Left renal cortex interstitium (tissue), 4 donors: ENCODE measurements at places on chromosomes 7 and 10.

DNA sequence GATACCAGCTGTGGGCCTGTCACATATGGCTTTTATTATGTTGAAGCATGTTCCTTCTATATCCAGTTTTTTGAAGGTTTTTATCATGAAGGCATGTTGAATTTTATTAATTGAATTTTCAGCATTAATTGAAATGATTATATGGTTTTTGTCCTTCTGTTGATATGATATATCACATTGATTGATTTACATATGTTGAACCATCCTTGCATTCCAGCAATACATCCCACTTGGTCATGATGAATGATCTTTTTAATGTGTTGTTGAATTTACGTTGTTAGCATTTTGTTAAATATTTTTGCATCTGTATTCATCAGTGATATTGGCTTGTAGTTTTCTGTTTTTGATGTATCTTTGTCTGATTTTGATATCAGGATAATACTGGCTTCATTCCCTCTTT, 21.2 kb downstream of the PRSS37 start:
- no peak for DNase-seq

- no peak for DNase-seq
Observed at GRCh38 chr7:45920502-45921380, at the start of gene IGFBP3. Gene IGFBP3, minus strand, starts transcription at chr7:45921272. Its CDS starts 132 bp downstream, at chr7:45921140.

DNA sequence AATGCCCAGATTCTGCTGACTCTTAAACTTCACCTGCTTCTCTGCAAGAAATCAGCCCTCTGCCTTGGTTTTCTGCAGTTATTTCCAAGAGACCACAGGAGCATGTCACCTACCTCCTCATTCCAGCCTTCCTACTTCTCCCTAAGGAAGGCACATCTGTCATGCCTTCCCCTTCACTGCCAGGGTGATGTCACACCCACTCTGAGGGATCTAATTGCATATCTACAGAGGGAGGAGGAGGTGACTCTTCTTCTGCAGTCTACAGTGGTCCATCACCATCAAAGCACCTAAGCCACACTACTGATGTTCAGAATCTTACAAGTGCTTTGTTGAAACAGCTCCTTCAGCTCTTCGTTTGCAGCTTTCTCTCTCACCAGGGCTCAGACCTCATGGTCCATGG, 275.5 kb downstream of the FGFR2 start:
- DNase-seq = no peak

- no peak for DNase-seq
Observed at GRCh38 chr7:127905491-127906330, 125.5 kb downstream of the LRRC4 start.

DNA sequence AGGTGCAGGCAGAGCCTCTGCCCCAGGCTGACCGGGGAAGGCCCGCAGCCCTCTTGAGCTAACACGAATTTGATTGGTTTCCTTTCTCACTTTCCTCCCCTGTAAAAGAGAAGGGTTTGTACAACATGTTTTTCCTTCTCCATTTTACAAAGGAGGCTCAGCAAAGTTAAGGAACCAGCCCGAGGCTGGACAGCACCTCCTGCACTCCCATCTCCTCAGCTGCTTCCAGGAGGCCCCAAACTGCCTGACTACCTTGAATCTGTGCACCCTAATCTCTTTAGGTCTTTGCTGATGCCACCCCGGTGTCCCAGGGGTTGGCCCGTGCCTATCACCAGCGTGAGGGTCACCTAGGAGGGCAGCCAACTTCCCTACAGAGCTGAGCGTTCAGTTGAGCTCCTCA, 4.2 kb downstream of the ALKBH4 start:
- no peak for DNase-seq

GRCh38 chr10:46251857-46252847, 34.6 kb upstream of the ANTXRL start:
- DNase-seq = no peak

DNA sequence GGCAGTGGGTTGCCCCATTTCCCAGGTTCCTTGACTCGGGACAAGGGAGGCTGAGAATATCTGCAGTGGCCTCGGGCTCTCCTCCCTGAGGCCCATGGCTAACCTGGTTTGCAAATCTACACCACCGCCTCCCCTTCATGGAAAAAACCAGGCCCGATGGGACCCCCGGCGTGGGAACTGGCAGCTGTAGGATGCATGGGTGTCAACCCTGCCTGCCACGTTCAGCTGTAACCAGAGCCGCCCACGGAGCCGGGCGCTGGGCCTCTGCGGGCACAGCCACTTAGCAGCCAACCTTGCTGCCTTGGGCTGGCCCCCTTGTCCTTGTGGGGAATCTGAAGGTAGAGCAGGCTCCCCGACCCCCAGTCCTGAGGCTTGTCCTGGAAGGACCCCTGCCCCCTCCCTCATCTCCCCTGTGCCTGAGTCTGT, 1.6 kb downstream of the PWWP2B start:
- DNase-seq = no peak
